ENCODE measurements at places on chromosomes 2 and 18. TPM values are rescaled to one million over a fixed set of nuclear protein-coding genes. Genes with fewer than 3 reads are reported as not detected.

The C1QL2 gene
- 4.9 TPM for total RNA-seq

The PROKR1 gene
- not detected for total RNA-seq

The FKBP7 gene
- total RNA-seq = 44.9 TPM

- no peak overlapping the region for H3K27ac ChIP-seq
- no peak for DNase-seq
- peaks cover 95% of the 10 kb centered on the region for H3K27me3 ChIP-seq
- H3K4me1 ChIP-seq = peaks cover 45% of the 10 kb centered on the region
- H3K36me3 ChIP-seq = no peaks in the 10 kb centered on the region
Measured at GRCh38 chr2:63049970-63050333, 678 bp upstream of the OTX1 start.

GRCh38 chr2:153971250-153971649, 99.5 kb downstream of the GALNT13 start:
- DNase-seq = no peak

DNA sequence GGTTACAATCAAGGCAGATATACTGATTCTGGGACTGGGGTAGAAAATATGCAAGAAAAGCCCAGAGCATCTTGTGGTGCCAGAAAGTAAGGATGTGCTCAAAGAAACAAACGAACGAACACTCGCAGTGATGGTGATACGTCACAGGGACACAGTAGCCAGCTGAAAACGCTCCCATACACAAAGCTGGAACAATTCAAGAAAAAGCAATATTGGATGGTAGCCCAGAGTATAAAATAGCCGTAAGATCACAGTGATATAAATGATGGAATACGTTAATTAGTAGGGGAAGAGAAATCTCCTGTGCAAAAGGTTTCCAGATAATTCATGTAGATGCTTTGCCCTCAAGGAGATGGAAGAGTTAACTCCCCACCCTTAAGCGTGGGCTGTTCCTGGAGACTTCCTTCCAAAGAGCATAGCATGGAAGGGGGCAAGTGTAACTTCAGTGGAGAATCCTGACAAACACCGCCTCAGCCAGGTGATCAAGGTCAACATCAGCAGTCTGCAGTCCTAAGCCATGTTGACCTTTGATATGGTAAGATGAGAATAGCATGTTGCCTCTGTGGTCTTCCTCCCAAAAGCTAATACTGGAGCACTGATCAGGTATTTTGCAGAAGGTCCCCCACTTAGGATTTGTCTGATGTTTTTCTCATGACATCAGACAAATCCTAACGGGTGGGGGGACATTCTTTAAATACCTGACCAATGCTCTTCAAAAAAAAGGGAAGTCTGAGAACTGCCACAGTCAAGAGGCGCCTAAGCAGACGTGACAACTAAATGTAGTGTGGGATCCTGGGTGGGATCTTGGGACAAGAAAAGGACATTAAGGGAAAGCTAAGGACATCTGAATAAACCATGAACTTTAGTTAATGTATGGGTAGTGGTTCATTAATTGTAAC, 99.0 kb downstream of the NCK2 start:
- H3K27me3 ChIP-seq = no peaks in the 10 kb centered on the region
- H3K27ac ChIP-seq = no peak overlapping the region
- no peak for DNase-seq
- no peaks in the 10 kb centered on the region for H3K36me3 ChIP-seq

- no peak overlapping the region for H3K4me3 ChIP-seq
- H3K27me3 ChIP-seq = no peaks in the 10 kb centered on the region
- no peaks in the 10 kb centered on the region for H3K36me3 ChIP-seq
- H3K4me1 ChIP-seq = peaks cover 24% of the 10 kb centered on the region
Measured at GRCh38 chr2:23593752-23594459, 208.9 kb downstream of the KLHL29 start.

DNA sequence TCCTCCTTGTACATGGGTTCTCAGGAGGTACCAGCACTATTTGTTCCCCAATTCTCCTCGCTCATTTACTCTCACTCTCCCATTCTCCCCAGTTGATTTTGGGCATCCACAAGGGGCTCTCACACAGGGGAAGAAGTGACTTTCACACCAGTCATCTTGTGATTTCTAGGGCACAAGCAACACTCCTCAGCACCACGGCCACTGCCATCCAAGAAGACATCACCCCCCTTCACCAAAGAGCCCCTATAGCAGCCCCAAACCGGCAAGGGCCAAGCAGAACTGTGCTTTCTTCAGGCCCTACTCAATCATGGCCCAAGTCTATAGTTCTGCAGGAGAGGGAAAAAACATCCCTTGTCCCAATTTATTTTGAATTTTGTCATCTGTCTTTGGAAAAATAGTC, 209.2 kb upstream of the ARL4C start:
- H3K27me3 ChIP-seq = no peaks in the 10 kb centered on the region
- no peaks in the 10 kb centered on the region for H3K36me3 ChIP-seq
- DNase-seq = no peak
- H3K27ac ChIP-seq = no peak overlapping the region
- peaks cover 8% of the 10 kb centered on the region for H3K4me1 ChIP-seq
- H3K4me3 ChIP-seq = no peak overlapping the region

- H3K4me3 ChIP-seq = no peak overlapping the region
- H3K27ac ChIP-seq = peak overlapping the region; percentile 58
- no peaks in the 10 kb centered on the region for H3K27me3 ChIP-seq
- no peaks in the 10 kb centered on the region for H3K4me1 ChIP-seq
- H3K36me3 ChIP-seq = no peaks in the 10 kb centered on the region
Measured at GRCh38 chr2:46858702-46859090, 56.9 kb downstream of the MCFD2 start.

- no peak overlapping the region for H3K27ac ChIP-seq
- no peaks in the 10 kb centered on the region for H3K36me3 ChIP-seq
- no peak for DNase-seq
- no peaks in the 10 kb centered on the region for H3K27me3 ChIP-seq
- no peak overlapping the region for H3K4me3 ChIP-seq
Measured at GRCh38 chr18:71068338-71068737, 779.5 kb downstream of the SOCS6 start.

- no peak for DNase-seq
- peaks cover 8% of the 10 kb centered on the region for H3K4me1 ChIP-seq
- H3K27me3 ChIP-seq = peaks cover 76% of the 10 kb centered on the region
- H3K36me3 ChIP-seq = no peaks in the 10 kb centered on the region
- H3K27ac ChIP-seq = no peak overlapping the region
Measured at GRCh38 chr18:72869226-72870185, 1.7 kb upstream of the NETO1 start.
